ENCODE measurements at places on chromosomes 13 and 19. TPM values are rescaled to one million over a fixed set of nuclear protein-coding genes. Genes with fewer than 3 reads are reported as not detected.

The CHAMP1 gene
- 16.2 TPM for total RNA-seq

The SIGLEC11 gene
- not detected for total RNA-seq

The ZNF442 gene
- 0.44 TPM for total RNA-seq

The OSCAR gene
- 0.86 TPM for total RNA-seq

The EFNA2 gene
- total RNA-seq, result not detected

The APOC1 gene
- total RNA-seq, result 4.4 TPM

The ZNF560 gene
- 2.8 TPM for total RNA-seq

The PGLYRP2 gene
- not detected for total RNA-seq

The VMAC gene
- 5.7 TPM for total RNA-seq

The CPT1C gene
- total RNA-seq, result 11.7 TPM

The UBXN6 gene
- total RNA-seq, result 97.2 TPM

The FCAR gene
- total RNA-seq, result not detected

The EDDM13 gene
- total RNA-seq, result not detected

The KLK3 gene
- total RNA-seq, result not detected

The LIM2 gene
- total RNA-seq, result not detected

The WDR62 gene
- 17.5 TPM for total RNA-seq

The LGALS4 gene
- not detected for total RNA-seq

The LILRB5 gene
- not detected for total RNA-seq

The SYNGR4 gene
- not detected for total RNA-seq

The C19orf85 gene
- not detected for total RNA-seq

The TSHZ3 gene
- total RNA-seq, result 22.8 TPM

The LRP3 gene
- total RNA-seq, result 19.5 TPM

The DZIP1 gene
- total RNA-seq, result 44.5 TPM

The FGF22 gene
- not detected for total RNA-seq

The URAD gene
- not detected for total RNA-seq

The ARHGAP35 gene
- 49.0 TPM for total RNA-seq

The HMG20B gene
- 74.4 TPM for total RNA-seq

The SIAH3 gene
- not detected for total RNA-seq

The ZNF208 gene
- total RNA-seq, result not detected

The VSTM2B gene
- not detected for total RNA-seq

The ZNF443 gene
- 2.6 TPM for total RNA-seq

The RNF113B gene
- not detected for total RNA-seq

The OR4F17 gene
- not detected for total RNA-seq

The PSG1 gene
- total RNA-seq, result 0.44 TPM

The SRRM5 gene
- 0.22 TPM for total RNA-seq

Data from placental pericyte (primary cell).